ENCODE measurements at places on chromosomes 6 and 20. TPM values are rescaled to one million over a fixed set of nuclear protein-coding genes. Genes with fewer than 3 reads are reported as not detected.

DNA sequence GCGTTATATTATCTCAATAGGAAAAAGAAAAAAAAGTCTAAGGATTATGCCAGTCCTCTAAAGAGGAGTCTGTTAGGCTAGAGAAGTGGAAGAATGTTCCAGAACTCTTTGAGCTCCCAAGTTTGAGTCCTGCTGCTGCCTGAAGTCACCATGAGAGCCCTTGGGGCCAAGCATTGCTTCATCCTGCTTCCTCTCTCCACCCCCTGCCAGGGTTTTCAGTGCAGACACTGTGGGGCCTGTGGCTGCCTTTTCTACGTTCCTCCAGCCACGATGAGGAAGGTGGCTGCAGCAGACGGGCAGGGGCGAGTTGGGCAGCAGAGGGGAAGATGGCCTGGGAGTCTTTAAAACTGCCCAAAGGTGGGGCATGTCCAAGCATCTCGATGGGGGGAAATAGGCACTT lies 214.4 kb upstream of the KCNG1 start:
- no peak for ATAC-seq
- no peaks in the 10 kb centered on the region for H3K36me3 ChIP-seq
- no peaks in the 10 kb centered on the region for H3K4me1 ChIP-seq
- no peak overlapping the region for H3K4me3 ChIP-seq
- H3K27me3 ChIP-seq: peaks cover 38% of the 10 kb centered on the region
- H3K27ac ChIP-seq: no peak overlapping the region

- H3K27me3 ChIP-seq: no peaks in the 10 kb centered on the region
- H3K27ac ChIP-seq: no peak overlapping the region
- H3K4me1 ChIP-seq: no peaks in the 10 kb centered on the region
- no peaks in the 10 kb centered on the region for H3K36me3 ChIP-seq
- no peak for ATAC-seq
These were observed 2.8 kb upstream of the MEP1A start for GRCh38 chr6:46790355-46790874.

GRCh38 chr6:38507173-38507572 lies 132.6 kb downstream of the BTBD9 start:
- H3K27ac ChIP-seq: no peak overlapping the region
- ATAC-seq: no peak
- H3K4me1 ChIP-seq: peaks cover 2% of the 10 kb centered on the region
- H3K27me3 ChIP-seq: no peaks in the 10 kb centered on the region

DNA sequence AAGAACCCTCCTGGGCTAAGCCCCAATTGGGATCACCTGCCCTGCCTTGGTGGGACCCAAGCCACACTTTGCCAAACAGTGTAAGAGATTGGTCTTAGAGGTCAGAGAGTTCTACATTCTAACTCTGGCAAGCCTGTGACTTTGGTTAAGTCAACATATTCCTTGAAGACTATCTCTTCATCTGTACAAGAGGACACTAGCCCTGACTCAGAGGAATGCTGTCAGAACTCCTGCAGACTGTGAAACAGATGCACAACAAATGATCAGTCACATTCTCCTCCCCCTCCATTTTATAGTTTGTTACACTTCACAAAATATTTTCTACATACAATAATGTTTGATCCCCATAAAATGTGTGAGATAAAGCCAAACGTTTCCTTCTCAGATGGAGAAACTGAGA lies 91.7 kb upstream of the EPB41L1 start:
- peaks cover 21% of the 10 kb centered on the region for H3K4me1 ChIP-seq
- no peak overlapping the region for H3K27ac ChIP-seq
- no peak overlapping the region for H3K4me3 ChIP-seq
- no peak for ATAC-seq
- H3K36me3 ChIP-seq: no peaks in the 10 kb centered on the region

Gene FGD2
- total RNA-seq: 34.5 TPM

Gene LINC00237
- not detected for total RNA-seq

Gene AHI1
- 35.6 TPM for total RNA-seq

Data from gastroesophageal sphincter (tissue), 4 donors.